ENCODE measurements at places on chromosomes 7 and 10. TPM values are rescaled to one million over a fixed set of nuclear protein-coding genes. Genes with fewer than 3 reads are reported as not detected.
A peak's percentile ranks its signal among the peaks of the same experiment; 100 is the strongest.

DNA sequence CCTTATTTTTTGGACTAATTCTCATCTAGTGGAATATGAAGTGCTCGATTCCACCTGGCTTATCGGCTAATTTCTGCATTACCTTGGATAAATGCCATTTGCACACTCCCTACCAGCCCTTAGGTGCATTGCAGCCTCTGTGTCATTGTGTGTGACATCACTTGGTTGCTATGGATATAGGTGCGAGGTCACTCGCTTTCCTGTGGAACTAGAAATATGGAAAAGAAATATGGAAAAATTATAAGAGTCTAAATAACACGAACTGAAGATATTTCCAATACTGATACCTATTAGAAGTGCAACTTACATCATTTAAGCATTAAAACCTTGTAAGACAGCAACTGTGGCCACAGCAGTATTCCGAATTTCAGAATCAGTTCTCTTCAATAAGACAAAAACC is 2.0 kb downstream of the YWHAG start:
- H3K4me3 ChIP-seq: no peak overlapping the region
- DNase-seq: no peak
- H3K36me3 ChIP-seq: peaks cover 11% of the 10 kb centered on the region
- no peak overlapping the region for H3K27ac ChIP-seq
- H3K4me1 ChIP-seq: peaks cover 23% of the 10 kb centered on the region

DNA sequence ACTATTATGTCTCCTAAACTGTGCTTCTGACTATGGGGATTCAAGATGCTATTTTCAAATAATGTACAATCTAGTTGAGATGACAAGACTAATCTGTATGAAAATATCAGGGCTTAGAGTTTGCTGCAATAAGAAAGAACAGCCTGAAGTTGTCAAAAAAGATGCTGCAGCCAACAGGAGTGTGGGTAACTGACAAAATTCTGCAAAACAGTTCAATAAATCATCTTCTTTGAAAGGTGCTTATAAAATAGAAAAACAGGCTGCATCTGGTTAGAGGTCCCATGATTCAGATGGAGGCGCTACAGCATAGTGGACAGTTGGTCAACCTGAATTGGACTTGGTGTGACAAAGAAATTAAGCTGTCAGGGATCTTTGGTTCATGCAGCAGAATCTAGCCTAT is 511.0 kb downstream of the XPNPEP1 start:
- DNase-seq: no peak
- no peaks in the 10 kb centered on the region for H3K4me1 ChIP-seq
- no peak overlapping the region for H3K4me3 ChIP-seq
- H3K27me3 ChIP-seq: no peaks in the 10 kb centered on the region
- H3K27ac ChIP-seq: no peak overlapping the region

DNA sequence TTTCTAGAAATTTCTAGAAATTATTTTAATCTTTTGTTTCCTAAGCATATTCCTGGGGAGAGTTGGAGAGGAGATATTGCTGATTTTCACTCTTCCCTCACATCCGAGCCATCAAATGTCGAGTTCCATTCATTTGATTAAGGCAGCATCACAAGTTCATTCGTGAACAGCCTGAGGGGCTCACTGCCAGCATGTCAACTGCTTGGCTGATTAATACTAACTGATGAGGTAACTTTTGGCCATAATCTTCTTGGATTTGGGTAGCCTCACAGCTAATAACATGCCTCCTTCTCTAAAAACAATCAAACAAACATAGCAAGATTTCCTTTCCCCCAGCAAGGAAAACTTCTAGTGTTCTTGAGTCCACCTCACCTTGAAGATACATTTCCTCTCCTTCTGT is 87.1 kb upstream of the AFAP1L2 start:
- no peak for DNase-seq
- H3K4me3 ChIP-seq: no peak overlapping the region
- H3K27me3 ChIP-seq: no peaks in the 10 kb centered on the region
- H3K4me1 ChIP-seq: peaks cover 70% of the 10 kb centered on the region
- no peak overlapping the region for H3K27ac ChIP-seq

- H3K27me3 ChIP-seq: no peaks in the 10 kb centered on the region
- H3K36me3 ChIP-seq: no peaks in the 10 kb centered on the region
- no peak for DNase-seq
Measured at GRCh38 chr7:20194343-20194995, 22.7 kb downstream of the MACC1 start.

DNA sequence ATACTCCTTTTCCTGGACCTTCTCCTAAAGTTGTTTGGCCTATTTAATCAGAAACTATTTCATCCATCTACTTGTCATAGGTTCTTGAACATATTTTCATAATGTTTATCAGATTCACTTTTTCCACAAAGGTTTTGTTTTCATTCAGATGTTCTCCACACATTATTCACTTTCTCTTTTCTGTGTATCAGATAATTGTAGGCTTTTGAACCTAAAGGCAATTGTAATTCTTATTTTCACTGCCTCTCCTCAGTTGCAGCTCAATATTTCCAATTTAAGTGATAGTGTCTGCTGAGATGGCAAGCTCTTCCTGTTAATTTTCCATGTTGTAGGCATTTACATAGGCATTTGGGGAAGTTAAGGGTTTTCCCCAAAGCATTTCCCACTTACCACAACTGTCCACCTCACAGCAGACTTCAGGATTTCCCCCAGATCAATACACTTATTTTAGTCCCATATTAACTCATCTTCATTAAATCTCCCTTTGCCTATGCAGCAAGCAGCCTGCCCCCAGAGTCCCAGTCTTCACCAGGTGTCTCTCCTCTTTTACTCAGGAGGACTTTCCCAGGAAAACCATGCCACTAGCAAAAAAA is 12.3 kb upstream of the IKZF1 start:
- no peak for DNase-seq

DNA sequence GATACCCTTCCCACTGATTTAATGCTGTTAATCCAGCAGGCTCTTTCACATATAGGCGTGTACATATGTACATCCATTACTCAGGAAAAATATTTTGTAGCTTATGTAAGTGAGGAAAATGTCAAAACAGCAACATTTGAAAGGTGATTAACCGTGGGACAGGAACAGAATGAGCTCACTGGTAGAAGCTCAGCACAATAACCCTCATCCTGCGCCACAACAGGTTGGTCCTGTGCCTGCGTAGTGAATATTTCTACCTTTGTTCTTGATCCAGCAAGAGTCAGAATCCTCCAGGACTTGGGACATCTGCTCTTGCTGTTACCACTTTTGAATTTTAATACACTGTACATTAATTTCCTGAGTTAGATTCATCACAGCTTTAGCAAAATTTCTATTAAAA is 359.4 kb downstream of the THSD7A start:
- DNase-seq: no peak
- no peak overlapping the region for H3K4me3 ChIP-seq
- no peaks in the 10 kb centered on the region for H3K36me3 ChIP-seq
- H3K27me3 ChIP-seq: no peaks in the 10 kb centered on the region
- H3K4me1 ChIP-seq: no peaks in the 10 kb centered on the region

DNA sequence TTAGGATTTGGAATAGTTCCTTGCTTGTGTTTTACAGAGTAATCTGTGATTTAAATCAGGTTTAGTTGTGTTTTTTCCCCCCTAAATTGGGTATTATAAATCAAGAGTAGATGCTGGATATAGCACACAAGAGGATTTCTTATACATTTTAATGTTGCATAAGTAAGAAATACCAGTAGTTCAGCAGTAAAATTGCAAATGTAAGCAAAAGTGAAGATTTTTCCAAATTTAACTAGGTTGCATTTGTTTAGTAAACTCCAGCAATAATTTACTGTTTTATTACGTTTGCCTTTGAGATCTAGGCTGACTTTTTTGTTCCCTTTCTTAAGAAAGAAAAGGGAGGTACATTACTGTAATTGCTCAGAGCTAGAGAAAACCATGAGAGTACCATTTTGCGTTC is 207.3 kb downstream of the LRMDA start:
- no peak overlapping the region for H3K27ac ChIP-seq
- peaks cover 45% of the 10 kb centered on the region for H3K27me3 ChIP-seq
- no peak overlapping the region for H3K4me3 ChIP-seq
- DNase-seq: no peak
- no peaks in the 10 kb centered on the region for H3K4me1 ChIP-seq

DNA sequence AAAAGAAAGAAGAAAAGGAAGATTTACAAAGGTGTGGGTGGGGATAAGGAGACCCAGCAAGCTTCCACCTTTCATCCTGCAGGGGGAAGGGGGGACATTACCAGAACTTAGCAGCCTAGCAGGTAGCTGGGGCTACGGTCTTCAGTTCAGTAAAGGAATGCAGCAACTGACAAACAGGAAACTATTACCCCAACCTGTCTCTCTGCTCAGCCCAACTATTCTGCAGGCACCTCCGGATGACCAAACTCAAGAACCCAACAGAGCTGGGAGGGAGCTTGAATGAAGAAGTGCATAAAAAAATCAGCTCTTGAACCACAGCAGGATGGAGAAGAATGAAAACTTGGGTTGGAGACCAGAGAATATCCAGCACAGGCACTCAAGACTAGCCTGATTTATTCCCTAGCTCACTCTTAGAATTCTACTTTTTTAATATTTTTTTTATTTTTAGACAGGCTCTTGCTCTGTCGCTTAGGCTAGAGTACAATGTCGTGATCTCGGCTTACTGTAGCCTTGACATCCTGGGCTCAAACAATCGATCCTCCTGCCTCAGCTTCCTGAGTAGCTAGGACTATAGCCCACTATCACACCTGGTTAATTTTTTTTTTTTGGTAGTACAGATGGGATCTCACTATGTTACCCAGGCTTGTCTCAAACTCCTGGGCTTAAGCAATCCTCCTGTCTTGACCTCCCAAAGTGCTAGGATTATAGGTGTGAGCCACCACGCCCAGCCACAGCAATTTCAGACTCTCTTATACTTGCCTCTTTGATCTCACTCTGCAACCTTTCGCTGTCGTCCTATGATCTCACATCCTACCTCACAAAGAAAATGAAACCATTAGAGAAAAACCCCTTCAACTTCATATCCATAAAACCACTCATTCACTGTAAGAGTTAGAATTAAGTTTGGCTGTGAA is 18.5 kb upstream of the C10orf67 start:
- no peaks in the 10 kb centered on the region for H3K27me3 ChIP-seq
- H3K4me3 ChIP-seq: no peak overlapping the region
- no peaks in the 10 kb centered on the region for H3K36me3 ChIP-seq
- no peaks in the 10 kb centered on the region for H3K4me1 ChIP-seq

- no peak overlapping the region for H3K27ac ChIP-seq
- H3K4me1 ChIP-seq: no peaks in the 10 kb centered on the region
- DNase-seq: no peak
- no peaks in the 10 kb centered on the region for H3K27me3 ChIP-seq
- no peak overlapping the region for H3K4me3 ChIP-seq
Measured at GRCh38 chr7:67620216-67620933, 623.7 kb downstream of the TYW1 start.

GRCh38 chr7:127962589-127963361 is 68.5 kb downstream of the LRRC4 start:
- H3K27me3 ChIP-seq: no peaks in the 10 kb centered on the region
- H3K36me3 ChIP-seq: peaks cover 5% of the 10 kb centered on the region
- DNase-seq: no peak
- no peak overlapping the region for H3K4me3 ChIP-seq

DNA sequence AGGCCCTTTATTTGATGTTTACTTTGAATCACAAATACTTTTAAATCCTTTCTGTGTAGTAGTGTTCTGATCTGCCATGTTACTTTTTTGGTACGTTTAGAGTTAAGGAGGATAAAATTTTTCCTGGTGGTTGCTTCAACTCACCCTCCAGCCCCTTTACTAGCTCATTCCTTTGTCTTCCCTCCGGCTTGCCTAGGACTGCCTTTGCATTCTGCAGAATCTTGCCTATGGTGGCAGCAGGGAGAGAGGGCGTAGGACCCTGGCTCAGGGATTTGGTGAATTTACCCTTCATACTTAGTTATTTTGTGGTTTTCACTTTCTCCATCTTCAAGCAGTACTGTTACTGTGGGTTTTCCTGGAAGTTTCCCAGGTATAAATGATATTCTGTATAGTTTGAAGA is 833.5 kb downstream of the XPNPEP1 start:
- H3K27ac ChIP-seq: no peak overlapping the region
- no peaks in the 10 kb centered on the region for H3K36me3 ChIP-seq

DNA sequence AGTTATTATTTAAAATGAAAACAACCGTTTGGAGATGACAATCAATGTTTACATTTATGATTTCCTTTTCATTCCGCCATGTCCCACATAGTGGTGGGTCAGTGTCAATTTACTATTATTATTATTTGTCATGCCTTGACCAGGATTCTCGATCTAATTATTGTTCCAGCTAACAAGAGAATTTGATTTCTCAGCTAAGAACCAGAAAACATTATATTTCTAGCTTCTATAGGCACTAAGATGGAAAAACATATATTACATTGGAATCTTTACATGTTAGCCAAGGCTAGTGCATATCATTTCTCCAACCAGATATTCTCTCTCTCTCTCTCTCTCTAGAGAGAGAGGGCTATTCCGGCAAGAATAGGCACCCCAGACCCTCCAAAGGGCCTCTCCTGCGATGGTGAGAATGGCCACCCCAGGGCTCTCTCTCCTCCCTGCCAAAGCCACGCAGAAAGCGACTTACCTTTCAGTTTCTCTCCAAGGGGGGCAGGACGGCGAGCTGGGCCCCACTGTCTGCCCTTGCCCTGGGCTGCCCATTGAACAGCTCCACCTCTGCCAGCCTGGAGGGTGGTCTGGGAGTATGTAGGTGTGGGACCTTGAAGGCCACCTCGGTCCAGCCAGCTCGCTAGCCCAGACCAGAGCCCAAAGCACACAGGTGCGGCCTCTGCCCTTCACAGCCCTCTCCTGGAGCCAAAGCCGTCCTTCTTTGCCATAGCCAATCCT is 2.4 kb downstream of the HOXA3 start:
- peak overlapping the region; percentile 60 for H3K4me3 ChIP-seq
- H3K4me1 ChIP-seq: peaks cover 26% of the 10 kb centered on the region
- H3K27ac ChIP-seq: peak overlapping the region; percentile 82
- H3K36me3 ChIP-seq: peaks cover 4% of the 10 kb centered on the region

DNA sequence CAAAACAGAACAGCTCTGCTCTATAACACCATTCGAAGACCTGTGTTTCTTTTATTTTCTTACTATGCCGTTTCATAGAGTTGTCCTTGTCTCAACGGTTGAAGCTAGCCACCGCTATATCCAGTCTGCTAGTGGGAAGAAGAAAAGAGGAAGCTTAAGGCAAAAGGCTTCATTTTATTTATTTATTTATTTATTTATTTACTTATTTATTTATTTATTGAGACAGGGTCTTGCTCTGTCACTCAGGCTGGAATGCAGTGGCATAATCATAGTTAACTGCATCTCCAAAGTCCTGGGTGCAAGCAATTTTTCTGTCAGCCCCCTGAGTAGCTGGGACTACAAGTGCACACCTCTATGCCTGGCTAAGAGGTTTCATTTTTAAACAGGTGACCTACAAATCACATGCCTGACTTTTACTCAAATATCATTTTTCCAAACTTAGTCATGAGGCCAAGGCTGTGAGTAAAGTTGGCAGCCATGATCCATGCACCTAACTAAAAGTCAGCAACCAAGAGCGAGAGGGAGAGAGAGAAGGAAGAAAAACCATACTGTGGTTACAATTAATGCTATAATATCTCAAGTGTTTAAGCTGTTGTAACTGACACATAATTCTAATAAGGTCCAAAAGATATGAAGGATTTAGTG is 1305.3 kb upstream of the LRRTM3 start:
- no peak overlapping the region for H3K4me3 ChIP-seq
- no peaks in the 10 kb centered on the region for H3K27me3 ChIP-seq
- H3K27ac ChIP-seq: no peak overlapping the region
- H3K4me1 ChIP-seq: no peaks in the 10 kb centered on the region
- H3K36me3 ChIP-seq: no peaks in the 10 kb centered on the region
- DNase-seq: no peak

PNLIPRP2 gene
- 1.1 TPM for total RNA-seq

CREB5 gene
- total RNA-seq: 0.49 TPM

AKR1C1 gene
- total RNA-seq: 2.1 TPM

CNTNAP2 gene
- 0.37 TPM for total RNA-seq

ADAM22 gene
- 10.0 TPM for total RNA-seq

STEAP1B gene
- 0.27 TPM for total RNA-seq

CLDN3 gene
- total RNA-seq: 19.2 TPM

PLCE1 gene
- total RNA-seq: 2.5 TPM

Data from HCT116 (cell line).